Melanocyte of skin (primary cell): ENCODE measurements at places on chromosomes 3 and 15. TPM values are rescaled to one million over a fixed set of nuclear protein-coding genes. Genes with fewer than 3 reads are reported as not detected.

RPP25 gene
- total RNA-seq: 31.8 and 67.3 TPM in 2 replicates

FILIP1L gene
- total RNA-seq: 0.36 TPM in 1 of 2 replicates, not detected in the other

SPESP1 gene
- 2.0 and 9.3 TPM in 2 replicates for total RNA-seq

ROPN1 gene
- 5.3 and 7.1 TPM in 2 replicates for total RNA-seq

CILP gene
- total RNA-seq: not detected in 2 replicates

MUSTN1 gene
- not detected in 2 replicates for total RNA-seq

MYEF2 gene
- 5.1 and 7.6 TPM in 2 replicates for total RNA-seq

CTXN2 gene
- under 0.01 TPM in 1 of 2 replicates, not detected in the other for total RNA-seq

SLC22A14 gene
- 0.36 TPM in 1 of 2 replicates, not detected in the other for total RNA-seq

IQCH gene
- 1.4 and 1.7 TPM in 2 replicates for total RNA-seq
